ENCODE measurements at places on chromosomes 3 and 15.

GRCh38 chr15:44956388-44956787 lies at the start of gene TERB2:
Gene TERB2 (plus strand): TSS chr15:44956687. CDS start chr15:44956719, 32 bp downstream.
- DNase-seq, result no peak

GRCh38 chr15:76678766-76679165 lies 226.4 kb downstream of the SCAPER start:
- DNase-seq, result no peak

GRCh38 chr3:84881288-84881687 lies 77.5 kb upstream of the CADM2 start:
- no peak for DNase-seq

- DNase-seq, result no peak
Observed at GRCh38 chr3:107294117-107294516, 83.1 kb upstream of the CCDC54 start.

- no peak for DNase-seq
Observed at GRCh38 chr3:194072691-194073279, 63.2 kb upstream of the HES1 start.

DNA sequence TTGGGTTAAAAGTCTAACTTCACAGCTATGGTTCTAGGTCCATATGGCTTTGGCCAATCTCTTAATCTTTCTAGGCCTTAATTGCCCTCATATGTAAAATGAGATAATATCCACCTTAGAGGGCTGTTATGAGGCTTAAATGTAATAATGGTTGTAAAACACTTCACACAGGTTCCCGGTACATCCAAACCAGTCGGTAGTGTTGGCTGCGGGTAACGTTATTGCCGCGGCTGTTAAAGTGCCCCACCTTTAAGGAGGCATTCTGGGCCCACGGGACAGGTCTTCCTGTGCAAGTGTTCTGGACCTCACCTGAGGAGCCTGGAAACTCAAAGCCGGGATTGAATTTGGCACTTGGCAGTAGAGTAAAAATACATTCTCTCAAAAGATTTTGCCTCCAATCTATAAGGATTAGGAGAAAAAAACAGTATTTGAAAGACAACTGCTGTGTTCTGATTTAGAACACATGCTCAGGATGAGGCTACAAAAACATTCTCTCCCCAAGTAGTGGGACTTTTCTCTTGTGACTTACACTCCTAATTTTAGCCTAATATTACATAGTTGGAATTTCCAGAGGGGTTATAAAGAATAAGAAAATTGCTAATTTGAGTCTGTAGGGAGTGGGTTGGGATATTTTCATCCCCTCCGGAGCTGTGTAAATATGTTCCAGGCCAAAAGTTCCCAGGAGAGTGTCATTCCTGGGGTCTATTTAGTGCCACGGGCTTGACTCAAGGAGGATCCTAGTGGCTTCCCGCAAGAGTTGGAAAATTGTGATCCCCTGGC lies 44.9 kb upstream of the TSEN2 start:
- DNase-seq, result no peak

GRCh38 chr3:177465257-177465642 lies 268.0 kb upstream of the TBL1XR1 start:
- no peak for DNase-seq

DNA sequence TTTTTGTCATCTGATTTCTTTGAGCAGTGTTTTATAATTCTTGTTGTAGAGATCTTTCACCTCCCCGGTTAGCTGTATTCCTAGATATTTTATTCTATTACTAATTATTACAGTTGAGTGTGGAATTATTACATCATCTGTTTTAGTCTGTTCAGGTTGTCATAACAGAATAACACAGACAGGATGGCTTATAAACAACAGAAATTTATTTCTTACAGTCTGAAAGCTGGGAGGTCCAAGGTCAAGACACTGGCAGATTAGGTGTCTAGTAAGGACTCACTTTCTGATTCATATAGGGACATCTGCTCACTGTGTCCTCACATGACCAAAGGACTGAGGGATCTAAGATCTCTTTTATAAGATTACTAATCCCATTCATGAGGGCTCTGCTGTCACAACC lies 121.3 kb upstream of the THBS1 start:
- no peak for DNase-seq

GRCh38 chr15:35669021-35669420 lies 123.1 kb upstream of the DPH6 start:
- no peak for DNase-seq

- DNase-seq, result no peak
Observed at GRCh38 chr3:108295421-108296175, 750 bp upstream of the HHLA2 start.

GRCh38 chr3:143302638-143303171 lies 183.1 kb downstream of the CHST2 start:
- DNase-seq, result no peak

- no peak for DNase-seq
Observed at GRCh38 chr15:86591994-86592735, 512.5 kb downstream of the AGBL1 start.

DNA sequence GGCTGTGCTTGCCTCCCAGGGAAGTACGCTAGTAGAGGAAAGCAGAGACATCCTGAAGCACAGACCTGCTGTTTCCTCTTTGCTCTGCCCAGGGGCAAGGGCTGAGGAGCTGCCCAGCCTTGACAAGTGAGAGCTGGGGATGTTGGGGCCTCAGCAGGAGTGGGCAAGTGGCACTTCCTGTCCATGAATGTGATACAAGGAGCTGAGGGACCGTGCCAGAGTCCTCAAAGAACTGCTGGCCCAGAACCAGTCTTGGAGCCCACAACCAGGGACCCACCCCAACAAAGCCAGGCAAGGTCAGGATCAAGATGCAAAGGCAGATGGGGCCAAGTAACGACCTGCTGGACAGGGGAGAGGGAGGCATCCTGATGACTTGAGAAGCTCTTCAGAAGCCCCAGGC lies 70.3 kb downstream of the TRIM42 start:
- no peak for DNase-seq

DNA sequence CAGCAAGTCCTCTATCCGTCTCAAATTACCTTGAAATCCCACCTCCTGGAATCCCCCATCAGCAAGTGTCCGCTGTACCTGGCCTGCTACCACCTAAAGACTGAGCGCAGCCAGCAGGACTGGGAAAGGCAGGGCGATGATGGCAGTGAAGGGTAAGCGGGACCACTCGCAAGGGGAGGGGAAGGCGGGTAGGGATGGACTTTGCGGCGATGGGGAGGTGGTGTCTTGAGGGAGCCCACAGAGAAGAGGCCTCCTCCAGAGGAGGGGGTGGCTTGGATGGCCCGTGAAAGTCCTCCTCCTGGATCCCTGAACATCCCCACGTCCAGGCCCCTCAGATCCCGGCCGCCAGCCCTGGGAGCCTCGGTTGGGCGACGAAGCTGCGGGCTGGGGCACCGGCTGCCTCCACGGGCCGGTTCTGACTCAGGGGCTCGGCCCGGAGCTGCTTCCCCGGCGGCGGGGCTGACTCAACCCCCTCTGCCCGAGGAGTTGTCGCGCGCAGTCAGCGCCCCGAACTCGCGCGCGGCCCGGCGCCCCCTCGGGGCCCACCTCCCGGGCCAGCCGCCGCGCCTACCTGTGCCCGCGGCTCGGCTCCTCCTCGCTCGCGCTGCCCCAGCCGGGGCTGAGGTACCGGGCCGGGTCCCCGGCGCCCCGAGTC lies 512 bp downstream of the LARP6 start:
- DNase-seq, result no peak

DNA sequence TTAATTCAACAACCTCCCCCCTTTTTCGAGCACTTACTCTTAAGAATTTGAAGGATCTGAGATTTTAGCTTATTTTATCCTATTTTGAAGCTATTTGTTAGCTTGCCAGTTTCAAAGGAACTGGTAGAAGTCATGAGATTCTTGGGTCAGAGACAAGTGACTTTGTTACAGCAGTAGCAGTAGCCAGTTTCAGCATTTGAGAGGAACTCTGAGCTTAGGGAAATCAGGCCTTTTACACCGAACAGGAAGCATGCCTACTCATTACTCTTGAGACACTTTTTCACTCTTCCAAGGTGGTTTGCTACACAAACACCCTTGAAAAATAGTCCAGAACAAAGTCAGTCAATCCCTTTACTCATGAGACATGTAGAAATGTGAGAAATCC lies 24.5 kb upstream of the TM4SF1 start:
- no peak for DNase-seq

Measured in GM19239 (cell line).